ENCODE measurements at places on chromosomes 1 and 21.

DNA sequence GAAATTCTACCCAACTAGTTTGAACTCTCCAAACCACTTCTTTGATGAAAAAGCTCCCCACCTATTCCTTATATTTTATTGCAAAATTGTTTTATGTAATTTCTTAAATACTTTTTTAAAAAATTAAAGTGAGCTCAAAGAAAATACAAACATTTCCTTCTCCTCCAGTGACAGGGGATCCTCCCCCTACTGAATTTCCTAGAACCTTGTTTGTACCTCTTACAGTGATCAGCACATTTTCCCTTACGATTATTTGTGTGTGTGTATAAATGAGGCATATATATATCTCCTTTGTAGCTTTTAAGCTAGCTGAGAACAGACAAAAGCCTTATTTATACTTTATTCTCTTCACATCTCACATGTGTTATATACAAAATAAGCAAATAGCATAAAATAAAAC, 44.4 kb downstream of the VAV3 start:
- DNase-seq: no peak

DNA sequence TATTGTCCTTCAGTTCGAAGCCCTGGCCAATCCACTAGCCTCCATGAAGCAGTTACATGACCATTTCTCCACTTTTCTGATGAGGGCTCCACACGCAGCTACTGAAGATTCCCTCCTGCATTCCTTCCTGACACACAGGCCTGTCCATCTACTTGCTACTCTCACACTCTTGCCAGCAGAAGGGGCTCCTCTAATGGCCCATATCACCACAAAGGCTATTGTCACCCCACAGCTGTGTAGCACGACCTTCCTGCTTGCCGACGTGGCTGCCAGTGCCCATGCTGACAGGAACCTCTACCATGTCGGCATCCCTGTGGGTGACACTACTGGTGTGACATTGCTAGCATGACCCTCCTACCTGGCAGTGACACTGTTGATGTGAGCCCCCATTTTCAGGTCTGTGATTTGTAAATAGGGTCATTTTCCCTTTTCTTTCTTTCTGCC, 1528.6 kb upstream of the TPTE start:
- no peak for DNase-seq

- DNase-seq: no peak
Observed at GRCh38 chr1:94408104-94408830, 9.9 kb upstream of the ABCD3 start.

DNA sequence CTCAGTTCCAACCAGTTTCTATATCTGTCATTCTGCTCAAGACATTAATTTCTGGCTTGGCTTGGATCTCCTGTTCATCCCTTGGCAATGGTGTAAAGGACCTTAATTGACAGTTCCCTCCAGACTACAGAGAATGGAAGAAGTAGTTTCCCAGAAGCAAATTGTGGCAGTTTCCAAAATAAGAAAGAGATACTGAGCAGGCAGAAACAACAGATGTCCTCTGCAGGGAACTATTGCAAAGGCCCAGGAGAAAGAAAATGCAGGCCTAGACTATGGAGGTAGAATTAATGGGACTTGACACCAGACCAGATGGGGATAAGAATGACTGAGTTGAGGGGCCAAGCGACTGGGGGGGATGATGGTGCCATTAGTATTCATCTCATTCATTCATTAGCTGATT, 6.1 kb upstream of the AK2 start:
- no peak for DNase-seq

GRCh38 chr1:246580497-246581370, 14.5 kb downstream of the CNST start:
- DNase-seq: no peak

DNA sequence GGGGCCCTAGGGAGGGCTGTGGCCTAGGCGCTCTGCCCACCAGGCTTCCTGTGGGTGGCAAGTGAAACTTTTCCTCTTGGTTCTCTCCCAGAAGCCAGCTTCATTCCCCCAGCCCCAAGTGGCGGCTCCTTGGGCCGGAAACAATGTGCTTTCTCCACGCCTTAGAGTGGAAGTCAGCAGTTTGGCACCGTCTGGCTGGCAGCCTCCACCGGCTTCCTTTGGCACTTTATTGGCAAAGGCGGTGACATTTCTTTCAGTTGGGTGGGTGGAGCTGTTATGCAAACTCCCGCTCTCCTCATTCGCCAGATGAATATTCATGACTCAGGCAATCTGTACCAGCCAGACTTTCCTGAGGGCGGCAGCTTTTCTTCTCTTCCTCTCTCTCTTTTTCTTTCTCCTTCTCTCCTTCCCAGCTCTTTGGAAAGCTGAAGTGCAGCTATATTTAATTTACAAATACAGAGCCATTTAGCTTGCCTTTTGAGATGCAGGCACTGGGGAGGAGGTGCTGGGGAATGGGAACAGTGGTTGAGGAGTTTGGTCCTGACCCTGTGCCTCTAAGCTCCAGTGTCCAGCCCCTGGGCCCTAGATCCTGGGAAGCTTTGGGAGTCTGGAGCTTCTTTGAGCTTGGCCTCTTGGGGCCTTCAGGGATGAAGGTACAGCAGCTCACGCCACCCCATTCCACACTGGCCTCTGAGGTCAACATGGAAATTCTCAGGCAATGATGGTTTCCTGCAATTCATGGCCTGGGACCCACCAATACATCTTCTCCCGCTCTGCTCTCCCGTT, 67.8 kb upstream of the POU3F1 start:
- DNase-seq: no peak

DNA sequence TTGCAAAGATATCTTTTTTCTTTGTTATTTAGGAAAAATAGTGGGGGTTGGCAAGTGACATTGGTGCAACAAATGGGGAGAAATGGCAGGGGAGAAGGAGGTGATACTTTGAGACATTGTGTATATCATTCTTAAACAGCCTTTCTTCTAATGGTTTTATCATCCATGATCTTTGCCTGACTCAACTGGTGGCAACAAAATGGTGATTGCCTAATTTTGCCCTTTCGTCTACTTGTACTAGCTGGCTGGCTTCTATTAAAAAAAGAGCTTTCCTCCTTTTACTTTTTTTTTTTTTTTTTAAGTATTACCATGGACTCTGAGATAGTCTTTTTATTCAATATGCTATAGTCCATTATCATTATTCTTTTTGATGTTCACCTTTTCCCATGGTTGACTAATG, 27.7 kb downstream of the DESI2 start:
- no peak for DNase-seq

GRCh38 chr1:239816081-239816782, 275.5 kb upstream of the FMN2 start:
- no peak for DNase-seq

DNA sequence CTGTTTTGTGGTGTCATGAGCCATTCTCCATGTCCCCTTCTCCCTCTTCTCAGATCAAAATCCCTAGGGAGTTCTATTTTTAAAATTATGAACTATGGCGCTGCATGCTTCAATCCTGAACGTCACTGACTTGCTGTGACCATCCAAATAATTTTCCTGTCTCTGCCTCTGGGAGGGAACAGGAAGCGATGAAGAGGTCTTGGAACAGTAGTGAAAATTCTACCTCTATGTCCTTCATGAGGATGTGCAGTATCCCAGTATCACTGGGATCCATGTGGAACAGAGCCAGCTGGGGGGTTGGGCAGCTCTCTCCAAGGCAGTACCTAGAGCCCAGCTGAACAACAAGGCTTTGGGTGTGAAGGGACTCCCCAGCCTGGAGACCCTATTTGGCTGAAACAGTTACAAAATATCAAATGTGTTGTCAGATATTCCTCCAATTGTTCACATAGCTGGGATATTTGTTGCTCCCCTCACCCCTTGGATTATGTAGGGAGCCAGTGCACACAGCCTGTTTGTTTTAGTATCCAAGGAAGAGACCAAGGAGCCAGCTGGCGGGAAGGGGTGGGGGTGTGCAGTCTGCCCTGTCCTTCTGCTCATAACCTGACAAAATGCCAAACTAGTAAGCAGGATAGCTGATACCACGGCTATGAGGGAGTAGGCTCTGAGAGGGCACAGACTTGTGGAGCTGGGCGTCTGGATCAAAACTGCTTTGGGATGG, 7.6 kb downstream of the DCLRE1B start:
- DNase-seq: peak; percentile 72

DNA sequence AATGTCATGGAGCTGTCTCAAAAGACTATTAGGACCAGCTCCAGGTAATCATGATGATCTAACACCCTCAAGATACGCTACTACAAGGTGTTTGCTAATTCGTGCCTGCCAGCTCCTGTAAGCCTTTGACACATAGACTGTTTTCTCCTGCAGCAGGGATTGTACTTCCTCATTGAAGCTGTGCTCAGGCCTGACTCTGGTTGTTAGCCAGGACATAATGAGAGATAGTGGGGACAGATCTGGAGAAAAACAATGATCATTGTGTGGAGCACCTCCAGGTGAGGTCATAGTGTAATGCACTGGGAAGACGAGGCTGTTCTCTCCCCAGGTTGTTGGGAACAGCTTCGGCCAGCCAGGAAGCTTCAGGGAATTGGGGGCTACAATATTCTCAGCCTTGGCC, 94.6 kb downstream of the SETD4 start:
- no peak for DNase-seq

DNA sequence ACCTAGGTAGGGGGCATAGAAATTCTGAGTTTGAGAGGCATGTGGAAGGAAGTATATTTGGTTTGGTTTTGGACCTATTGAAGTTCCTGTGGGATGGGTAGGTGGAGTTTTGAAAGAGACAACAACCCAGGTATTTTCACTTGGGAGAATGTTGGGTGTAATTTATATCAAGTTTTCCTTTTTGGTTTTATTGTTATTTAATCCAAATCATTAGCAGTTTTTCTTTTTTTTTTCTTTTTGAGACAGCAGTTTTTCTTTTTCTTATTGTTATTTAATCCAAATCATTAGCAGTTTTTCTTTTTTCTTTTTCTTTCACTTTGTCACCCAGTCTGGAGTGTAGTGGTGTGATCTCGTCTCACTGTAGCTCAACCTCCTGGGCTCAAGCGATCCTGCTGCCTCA, 30.1 kb downstream of the RNF11 start:
- no peak for DNase-seq

GRCh38 chr1:30748098-30748698, 9.4 kb downstream of the LAPTM5 start:
- no peak for DNase-seq

GRCh38 chr1:170864876-170865538, 70.3 kb upstream of the MROH9 start:
- DNase-seq: no peak

DNA sequence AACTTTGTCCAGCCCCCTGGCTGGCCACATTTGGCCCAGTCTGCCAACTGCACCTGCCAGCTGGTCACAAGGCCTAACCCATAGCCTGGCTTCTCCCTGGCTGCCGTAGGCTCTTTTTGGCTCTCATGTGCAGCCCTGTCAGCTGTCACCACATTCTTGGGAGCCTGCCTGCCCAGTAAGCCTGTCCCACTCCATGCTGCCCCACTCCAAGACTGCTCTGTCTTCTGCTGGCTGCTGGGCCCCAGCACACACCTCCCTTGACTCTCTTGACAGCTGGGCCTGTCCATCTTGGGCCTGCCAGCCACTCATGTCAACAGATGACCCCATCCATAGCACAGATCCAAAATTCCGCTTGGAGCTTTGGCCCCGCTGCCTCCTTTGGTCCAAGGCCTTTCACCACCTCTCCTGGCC, 74.3 kb upstream of the EDN2 start:
- DNase-seq: no peak

DNA sequence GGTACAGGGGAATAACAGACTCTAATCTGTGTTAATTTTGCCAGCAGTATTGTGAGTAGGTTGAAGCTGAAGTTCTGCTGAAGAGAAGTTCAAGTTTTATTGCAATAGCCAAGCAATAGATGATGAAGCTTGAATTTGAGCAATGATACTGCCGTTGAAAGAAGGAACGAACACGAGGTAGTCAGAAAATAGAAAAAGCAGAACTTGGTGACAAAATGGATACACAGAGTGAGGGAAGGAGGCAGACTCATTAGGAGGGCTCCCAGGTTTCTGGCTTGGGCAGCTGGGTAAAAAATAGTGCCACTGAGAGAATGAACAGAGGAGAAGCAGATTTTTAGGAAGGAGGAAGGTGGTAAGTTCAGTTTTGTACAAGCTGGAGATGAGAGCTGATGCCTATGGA, 22.3 kb upstream of the AGO1 start:
- DNase-seq: no peak

GRCh38 chr1:207470927-207471326, 16.8 kb downstream of the CR2 start:
- no peak for DNase-seq

GRCh38 chr1:119582801-119583200, 65.3 kb downstream of the ZNF697 start:
- peak; percentile 20 for DNase-seq

GRCh38 chr1:9721606-9722377, 70.3 kb downstream of the PIK3CD start:
- DNase-seq: peak; percentile 51

DNA sequence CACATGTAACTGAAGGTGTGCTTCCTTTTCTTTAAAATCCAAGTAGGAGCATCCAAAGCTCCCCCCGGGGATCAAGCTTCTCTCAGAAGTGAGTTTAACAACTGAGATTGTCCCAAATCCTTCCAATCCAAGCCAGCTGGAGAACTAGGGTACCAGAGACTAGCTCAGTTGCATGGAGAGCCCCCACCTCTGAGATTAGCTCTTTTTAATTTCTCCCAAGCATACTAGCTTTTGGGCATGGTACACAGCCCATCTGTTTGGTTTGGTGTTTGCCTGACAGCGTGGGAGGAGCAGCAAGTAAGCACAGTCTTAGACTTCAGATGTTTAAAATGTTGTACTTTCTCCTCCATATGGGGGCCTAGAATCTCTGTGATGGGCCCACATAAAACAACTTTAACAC, 142.8 kb downstream of the ASTN1 start:
- no peak for DNase-seq

DNA sequence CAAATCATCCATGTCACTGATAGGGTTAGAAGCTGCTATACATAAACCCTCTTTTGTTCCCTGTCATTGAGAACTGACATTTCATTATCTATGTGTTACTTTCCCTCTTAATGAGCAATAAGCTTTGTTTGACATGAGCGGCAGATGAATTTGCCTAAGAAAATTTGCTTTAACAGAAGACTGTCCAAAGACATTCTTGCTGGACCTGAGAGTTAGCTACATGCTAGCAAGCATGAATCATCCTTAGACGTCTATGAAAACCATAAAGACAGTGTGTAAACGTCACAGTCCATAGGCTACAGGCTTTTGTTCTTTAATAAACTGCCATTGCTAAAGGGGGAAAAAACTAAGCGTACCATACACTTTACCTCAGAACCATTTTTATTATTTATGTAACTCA, 73.1 kb downstream of the TNFSF4 start:
- DNase-seq: no peak

DNA sequence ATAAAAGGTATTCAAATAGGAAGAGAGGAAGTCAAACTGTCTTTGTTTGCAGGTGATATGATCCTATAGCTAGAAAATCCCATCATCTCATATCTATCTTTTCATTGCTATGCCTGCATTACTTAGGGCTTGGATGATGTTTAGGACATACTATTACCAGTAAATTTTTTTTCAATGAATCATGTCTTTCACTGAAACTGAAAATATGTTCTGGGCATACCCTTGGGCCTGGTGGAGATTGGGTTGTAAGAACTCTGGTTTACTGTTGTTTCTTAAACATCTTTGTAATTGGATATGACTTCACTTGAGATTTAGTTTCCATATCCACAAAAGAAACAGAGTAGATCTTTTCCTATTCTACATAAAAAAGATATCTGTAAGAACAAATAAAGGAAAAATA, 502.2 kb upstream of the PRMT6 start:
- DNase-seq: no peak

GRCh38 chr1:201537028-201537427, 1.9 kb upstream of the NAV1 start:
- no peak for DNase-seq

All from hepatic stellate cell (primary cell).